AG10803 (cell line): ENCODE measurements at places on chromosomes 11 and 22.

DNA sequence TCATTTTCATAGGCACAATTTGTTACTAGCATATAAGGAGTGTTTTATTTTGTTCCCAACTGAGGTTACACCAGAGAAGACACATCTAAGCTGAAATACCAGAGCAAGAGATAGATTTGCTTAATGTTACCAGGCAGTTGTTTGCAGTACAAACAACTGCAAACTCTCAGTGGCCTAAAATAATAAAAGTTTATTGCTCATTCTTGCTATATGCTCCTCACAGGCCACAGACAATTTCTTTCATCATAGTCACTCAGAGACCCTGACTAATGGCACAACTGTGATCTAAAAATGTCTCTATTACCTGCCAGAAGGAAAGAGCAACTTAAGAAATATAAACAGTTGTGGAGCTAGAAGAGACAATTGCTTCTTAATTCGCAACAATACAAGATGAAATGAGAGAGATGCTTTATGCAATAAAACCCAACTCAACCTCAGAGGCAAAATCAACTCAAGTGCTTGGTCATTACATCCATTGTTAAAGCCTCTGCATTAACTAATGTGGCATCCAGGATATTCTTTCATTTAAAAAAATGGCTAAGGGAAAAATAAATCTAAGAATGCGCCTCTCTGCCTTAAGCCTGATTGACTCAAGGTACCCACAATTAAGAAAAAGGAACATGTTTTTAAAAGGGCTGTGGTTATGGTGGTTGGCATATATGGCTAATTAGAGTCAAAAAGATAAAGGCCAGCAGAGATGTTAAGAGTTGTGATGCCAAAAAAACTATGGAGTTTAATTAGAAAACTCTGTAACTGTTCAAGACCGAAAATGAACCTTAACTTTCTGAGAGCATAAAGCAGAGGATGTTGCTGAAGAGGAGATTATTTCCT, 103.7 kb downstream of the CD44 start:
- no peak for DNase-seq

DNA sequence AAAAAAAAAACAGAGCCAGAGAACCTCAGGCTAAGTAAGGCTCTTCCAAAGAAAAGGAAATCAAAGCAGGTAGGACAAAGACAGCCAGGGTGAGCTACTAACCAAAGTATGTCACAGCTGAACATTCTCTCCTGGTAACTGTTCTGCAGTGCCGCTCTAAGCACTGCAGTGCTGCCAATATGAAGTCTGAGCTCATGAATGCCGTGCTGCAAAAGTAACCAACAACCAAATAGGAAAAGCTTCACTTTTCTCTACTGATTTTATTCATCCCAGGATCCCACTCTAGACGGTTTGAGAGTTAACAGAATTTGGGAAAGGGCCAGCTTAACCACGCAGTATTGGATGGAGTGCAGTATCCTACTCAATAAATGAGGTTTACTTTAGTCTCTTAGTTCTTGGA, 3.5 kb downstream of the SIK3 start:
- DNase-seq, result peak; percentile 56

DNA sequence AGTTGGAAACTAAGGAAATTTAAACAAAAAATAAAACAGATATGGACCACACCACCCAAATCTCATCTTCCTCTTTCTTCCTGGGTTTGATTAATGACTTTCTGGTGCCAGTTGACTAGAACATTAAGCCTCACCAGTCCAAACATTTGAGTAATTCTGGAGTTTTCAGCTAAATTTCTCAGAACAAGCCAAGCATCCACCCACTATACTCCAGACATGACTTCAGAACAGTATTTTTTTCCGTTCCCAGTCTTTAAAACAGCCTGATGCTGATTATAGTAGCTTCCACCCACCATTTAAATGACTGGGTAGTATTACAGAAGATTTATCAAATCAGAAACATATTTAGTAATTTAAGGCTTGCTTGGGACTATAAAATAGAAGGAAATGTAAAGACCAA, 230.9 kb upstream of the UBASH3B start:
- DNase-seq, result no peak

- no peak for DNase-seq
Observed at GRCh38 chr22:42177891-42178336, 47.3 kb upstream of the CYP2D6 start.

DNA sequence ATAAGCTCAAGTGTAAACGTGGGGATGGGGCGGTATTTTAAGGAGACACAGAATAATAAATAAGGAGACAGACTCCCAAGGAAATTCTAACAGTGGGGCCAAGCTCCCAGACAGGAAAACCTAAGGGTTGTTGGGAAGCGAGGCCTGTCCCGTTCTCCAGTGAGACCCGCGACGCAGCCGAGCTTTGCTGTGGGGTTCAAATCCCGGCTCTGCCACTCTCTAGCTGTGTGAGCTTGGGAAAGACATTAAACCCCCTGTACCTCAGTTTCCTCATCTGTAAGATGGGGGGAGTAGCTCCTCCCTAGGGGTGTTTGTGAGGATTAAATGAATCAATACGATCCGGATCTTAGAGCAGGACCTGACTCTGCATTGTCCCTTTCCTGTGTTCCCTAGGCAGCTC, 106.8 kb downstream of the TRIM29 start:
- DNase-seq, result no peak

DNA sequence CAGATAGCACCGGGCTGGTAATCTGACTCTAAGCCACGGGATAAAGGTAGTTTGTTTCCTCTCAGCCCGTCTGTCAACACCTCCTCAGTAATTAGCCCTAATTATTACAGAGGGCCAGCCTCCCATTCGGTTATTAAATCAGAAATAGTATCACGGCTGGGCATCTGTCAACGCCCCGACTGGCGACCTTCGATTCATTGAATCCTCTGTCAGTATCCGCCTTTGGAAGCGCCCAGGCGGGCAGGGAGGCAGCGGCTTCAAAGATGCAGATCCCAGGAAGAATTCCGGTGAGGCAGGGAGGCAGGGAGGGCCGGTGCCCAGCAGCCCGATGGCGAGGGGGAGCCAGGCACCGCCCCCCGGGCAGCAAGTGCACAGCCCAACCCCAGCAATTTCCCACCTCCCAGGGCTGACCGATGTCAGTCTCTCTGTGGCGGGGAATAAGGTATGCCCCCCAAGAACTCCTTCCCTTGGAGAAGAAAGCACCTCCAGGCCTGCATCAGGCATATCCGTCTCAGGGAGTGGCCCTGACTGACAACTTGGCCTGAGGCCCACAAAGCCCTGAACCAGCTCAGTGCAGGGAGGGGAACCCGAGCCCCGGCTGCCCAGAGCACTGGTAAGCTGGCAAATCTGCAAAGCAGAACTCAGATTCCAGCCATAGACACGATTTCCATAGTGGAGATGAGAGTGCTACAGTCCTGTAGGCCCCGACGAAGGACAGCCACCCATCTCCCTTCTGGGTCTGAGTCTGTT, 11.4 kb downstream of the GNB1L start:
- no peak for DNase-seq

DNA sequence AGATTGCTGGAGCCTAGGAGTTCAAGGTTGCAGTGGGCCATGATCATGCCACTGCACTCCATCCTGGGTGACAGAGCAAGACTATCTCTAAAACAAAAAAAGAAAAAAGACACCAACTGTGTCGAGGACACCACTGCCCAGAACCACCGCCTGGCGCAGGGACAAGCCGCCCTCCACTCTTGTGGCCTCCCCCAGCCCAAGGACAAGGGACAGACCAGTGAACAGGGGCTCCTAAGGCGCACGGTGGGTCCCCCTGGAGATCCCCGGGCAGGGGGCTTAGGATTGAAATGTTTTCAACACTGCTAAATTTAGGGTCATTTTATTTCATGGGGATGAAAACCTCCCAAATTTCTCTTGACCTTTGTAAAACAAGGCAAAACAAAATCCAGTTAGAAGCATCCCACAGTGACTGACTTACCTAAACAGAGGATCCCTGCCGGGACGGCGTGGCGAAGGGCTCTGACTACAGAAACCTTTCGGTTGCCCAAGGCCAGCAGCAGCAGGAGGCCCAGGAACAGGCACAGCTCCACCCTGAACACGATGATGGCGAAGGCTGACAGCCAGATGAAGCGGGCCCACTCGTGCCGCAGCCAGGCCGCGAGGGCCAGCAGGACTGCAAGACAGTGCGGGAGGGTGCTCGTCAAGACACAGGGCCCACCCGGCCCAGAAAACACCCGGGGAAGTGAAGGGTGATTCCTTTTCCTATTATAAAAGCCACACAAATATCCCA, 8.6 kb downstream of the ALG12 start:
- DNase-seq, result no peak

GRCh38 chr22:44620129-44620840, 81.7 kb upstream of the PRR5 start:
- DNase-seq, result peak; percentile 62

DNA sequence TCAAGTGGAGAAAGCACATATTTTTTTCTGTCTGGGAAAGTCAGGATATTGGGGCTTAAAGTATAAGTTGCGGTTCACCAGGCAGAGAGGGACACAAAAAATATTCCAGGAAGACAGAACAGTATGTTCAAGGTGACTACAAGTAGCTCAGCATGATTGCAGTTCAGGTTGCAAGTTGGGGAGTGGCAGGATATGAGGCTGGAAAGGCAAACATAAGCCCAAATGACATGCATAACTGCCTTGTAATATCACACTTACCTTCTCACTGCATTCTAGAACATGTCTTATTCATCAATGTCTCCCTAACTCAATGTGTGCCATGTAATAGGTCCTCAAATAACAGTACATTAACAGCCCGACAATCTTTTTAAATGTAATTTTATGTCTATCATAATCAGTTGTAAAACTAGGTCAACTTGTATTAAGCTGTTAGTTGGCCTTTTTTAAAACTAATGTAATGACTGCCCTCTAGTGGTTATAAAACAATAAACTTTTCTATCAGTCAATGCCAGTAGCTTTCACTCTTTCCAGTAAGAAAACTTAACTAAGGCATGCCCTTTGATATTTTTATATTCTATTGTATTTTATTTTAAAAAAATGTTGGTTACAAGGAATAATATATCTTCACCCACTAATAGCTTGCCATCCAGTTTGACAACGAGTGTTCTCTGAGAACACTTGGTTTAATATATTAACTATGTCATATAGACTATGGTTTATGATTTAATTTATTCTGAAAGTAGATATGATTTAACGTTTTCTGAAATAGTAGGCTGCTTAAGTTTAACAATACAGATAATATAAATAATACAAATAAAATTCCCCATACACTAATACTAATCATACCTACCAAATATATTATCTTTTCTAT, 39.4 kb upstream of the CFAP300 start:
- peak; percentile 57 for DNase-seq

DNA sequence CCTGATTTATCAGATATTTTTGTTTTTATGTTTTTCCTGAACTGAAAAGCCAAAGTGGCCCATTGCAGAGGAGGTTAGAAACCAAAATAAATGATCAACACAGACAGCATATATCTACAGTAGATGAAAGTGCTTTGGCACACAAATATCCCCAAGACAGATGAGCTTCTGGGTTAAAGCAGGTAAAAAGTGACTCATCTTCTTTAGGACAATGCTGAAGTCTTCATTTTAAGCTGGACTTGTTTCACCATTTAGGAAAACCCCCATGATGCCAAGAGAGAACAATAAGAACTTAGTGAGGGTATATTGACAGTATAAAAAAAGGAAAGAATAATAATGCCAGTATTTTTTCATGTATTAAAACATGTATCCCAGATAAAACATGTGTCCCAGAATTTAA, 100.8 kb upstream of the OR9G4 start:
- no peak for DNase-seq

- DNase-seq, result no peak
Observed at GRCh38 chr22:22395245-22395644, 113.3 kb downstream of the ZNF280B start.

- peak; percentile 90 for DNase-seq
Observed at GRCh38 chr11:123543797-123544196, 110.6 kb downstream of the SCN3B start.

DNA sequence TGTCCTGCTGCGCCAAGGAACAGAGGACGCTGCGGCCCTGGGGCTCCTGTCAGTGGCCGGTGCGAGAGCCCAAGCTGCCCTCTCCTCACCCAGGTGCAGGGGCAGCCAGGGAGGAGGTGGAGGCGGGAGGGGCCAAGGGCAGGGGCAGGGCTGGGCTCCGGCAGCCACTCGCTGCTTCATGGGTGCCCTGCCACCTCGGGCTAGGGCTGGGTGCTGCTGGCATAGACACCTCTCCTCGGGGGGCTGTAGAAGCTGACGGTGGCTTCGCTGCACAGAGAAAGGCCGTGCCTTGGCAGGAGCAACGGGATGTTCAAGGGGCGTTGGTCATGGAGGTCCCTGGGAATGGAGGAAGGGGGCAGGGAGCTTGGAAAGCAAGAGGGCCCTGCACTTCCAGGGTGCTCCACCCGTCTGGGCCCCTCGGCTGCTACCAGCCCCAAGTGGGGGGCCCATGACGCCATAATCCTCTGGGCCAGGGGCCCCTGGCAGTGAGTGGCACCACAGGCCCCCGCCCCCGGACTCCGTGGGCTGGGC, 1.6 kb upstream of the TBX1 start:
- DNase-seq, result no peak

- no peak for DNase-seq
Observed at GRCh38 chr11:131692961-131693360, 322.5 kb downstream of the NTM start.

DNA sequence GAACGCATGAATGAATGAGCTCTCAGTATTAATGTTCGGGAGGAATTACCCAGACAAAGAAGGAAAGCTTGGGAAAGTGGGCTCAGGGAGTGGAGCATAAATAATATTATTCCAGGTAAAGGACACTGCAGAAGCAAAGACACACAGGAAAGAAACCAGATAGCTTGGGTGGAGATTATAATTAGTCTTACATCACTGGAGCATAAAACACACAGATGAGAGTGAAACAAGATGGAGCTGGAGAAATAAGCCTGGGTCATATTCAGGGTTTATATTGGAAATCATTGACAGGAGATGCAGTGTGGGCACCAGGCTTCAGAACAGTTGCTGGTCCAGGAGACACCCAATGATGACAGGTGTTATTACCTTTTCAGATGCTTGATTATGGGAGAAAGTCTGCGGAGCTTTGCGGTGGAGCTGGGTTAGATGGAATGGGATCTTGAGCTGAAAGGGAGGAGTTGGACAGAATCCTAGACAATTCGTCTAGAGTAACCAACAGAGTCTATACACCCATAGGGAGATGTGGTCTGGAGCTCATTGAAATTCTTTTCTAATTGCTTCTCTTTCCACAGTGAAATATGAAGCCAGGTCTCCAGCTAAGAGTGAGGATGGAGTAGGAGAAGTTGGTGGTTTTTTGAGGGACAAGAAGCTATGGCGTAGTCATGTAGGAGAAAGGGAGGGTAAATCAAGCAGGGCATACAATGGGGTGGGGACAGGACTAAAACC, 227.2 kb downstream of the FAM76B start:
- no peak for DNase-seq
